ENCODE measurements at places on chromosomes 1 and 21.

DNA sequence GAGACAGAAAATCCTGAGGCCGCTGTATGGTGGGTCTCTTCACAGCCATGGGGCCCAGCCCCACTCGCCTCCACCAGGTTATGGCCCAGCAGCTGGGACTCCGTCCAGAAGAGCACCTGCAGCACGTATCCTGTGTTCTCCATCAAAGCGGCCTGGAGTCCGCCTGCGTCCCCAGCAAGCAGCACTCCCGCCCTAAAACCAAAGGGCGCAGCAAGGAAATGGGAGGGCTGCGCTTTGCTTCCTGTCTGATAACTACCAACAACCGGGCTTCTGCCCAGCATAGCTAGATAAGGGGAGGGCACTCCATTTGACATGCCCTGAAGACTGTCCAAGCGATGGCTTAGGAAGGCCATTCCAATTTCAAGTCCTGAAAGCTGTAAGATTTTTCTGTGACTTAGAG is 119.9 kb downstream of the KCNJ15 start:
- DNase-seq, result no peak

DNA sequence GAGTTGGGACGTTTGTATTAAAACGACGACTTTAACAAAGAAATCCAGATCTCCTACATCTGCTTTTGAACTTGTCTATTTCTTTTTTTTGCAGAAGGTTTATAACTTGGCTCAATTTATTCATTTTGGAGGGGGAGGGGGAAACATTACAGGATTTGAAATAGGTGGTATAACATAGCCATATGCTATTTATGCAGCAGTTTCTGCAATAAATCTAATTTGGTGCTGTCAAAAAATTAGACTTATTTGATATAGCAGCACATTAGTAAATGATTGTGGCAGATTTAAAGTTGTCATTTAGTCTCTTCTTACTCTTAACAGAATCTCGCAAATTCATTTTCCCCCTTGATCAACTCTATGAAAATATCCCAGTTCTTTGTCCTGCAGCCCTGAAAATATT is 138.2 kb downstream of the SDCCAG8 start:
- DNase-seq, result no peak

- no peak for DNase-seq
These were observed 4.9 kb downstream of the COL6A1 start for GRCh38 chr21:45986316-45987051.

DNA sequence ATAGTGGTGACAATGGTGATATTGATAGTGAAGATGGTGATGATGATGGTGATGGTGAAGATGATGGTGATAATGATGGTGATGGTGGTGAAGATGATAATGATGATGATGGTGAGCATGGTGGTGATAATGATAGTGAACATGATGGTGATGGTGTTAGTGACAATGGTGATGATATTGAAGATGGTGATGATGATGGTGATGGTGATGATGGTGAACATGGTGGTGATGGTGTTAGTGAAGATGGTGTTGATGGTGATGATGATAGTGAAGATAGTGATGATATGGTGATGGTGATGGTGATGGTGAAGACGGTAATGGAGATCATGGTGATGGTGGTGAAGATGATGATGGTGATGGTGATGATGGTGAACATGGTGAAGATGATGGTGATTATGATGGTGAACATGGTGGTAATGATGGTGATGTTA is 259.2 kb downstream of the MATN1 start:
- no peak for DNase-seq

- no peak for DNase-seq
These were observed 24.7 kb downstream of the PALMD start for GRCh38 chr1:99670583-99670982.

- no peak for DNase-seq
These were observed 161.2 kb downstream of the PSMG1 start for GRCh38 chr21:39022035-39022434.

DNA sequence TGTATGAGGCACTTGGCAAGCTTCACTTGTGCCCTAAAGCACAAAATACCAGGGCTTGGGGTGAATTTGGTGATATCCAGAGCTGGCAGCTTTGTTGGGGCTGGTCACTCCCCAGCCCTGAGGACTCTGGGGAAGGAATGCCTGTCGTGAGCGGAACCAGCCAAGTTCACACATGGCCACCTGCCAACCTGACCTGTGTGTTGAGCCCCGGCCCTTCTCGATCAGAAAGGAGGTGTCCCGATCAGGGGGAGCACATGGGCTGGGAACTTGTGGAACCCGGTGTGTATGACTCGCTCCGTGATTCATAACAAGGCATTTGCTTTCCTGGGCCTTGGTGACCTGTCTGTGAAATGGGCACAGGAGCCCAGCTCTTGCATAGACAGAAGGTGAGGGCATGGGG is 43.1 kb downstream of the AGPAT3 start:
- DNase-seq, result no peak

DNA sequence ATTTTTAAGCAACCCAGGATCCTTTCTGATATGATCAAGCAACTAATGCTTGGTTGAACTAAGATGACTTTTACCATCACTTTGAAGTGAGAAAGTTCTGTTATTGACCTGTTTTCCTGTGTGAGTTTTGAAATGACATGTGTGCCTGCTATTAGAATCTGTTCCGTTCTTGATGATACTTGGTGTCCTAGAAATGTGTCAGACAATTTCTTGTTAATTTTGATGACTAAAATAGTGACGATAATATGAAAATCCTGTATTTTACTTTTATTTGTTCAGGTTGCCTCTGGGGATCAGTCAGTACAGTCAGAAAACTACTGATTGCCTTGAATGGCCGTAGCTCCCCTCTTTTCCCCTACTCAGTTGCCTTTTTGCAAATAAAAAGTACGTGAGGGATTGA is 228.0 kb downstream of the RYR2 start:
- no peak for DNase-seq

DNA sequence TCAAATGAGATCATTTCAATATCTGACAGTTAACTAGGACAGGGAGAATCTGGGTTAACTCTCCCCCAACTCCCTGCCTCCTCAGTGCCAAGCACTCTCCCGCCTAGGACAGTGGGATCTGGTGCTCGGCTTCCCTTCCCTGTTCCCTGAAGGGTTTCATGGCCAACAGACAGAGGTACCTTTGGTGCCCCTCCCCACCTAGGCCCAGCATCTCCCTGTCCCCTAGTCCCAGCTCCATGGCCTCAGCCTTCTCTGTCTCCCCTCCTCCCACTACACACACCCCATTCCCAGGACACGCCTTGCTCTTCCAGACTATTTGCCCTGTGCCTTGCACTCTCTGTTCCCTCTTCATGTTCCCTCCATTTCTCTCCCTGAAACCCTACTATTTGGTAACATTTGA is 77.1 kb downstream of the CD247 start:
- DNase-seq, result no peak

DNA sequence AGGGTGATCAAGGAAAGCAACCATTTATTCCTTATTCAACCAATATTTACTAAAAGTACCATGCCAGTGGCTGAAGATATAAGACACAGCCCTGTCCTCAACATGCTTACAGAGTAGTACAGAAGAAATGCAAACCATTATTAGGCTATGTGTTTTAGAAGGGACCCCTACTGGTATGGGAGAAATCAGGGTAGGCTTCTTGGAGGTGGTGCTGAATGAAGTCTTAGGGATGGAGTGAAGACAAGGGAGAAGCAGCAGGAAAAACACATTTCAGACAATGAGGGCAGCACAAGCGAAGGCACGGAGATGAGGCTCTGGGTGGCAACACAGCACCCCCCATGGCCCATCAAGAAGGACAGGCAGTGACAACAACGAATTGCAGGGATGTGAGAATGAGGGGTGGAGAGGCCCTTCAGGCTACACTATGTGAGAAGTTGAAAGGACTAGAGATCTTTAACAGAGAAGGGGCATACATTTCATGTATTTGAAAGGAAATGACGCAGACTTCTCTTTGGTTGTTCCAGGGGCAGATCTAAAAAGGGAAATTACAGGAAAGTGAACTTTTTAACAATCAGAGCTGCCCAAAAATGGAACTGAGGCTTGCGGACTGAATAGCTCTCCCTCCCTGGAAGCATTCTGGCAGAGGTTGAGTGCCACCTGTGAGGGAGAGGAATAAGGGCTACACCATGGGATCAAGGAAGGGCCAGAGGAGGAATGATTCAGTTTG is 16.8 kb upstream of the CD58 start:
- DNase-seq, result no peak

DNA sequence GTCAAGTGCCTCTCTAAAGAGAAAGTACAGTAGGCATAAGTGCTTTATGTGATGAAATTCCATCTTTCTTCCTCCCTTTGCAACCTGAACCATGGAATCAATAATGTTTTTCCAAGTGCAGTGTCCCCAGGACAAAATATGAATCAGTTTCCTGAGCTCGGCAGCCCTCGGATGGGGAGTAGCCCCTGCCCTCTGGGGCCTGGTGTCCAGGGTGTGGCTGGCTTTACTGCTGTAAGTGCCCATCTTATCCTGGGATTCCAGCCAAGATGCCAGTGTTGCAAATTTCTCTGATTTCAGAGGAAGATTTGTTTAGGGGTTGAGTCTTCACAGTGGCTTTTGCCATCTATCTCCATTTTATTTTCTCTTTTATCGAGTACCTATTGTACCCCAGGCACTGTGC is 40.5 kb upstream of the SRP9 start:
- no peak for DNase-seq

GRCh38 chr1:21859669-21860179 is 47.7 kb downstream of the LDLRAD2 start:
- DNase-seq, result no peak

DNA sequence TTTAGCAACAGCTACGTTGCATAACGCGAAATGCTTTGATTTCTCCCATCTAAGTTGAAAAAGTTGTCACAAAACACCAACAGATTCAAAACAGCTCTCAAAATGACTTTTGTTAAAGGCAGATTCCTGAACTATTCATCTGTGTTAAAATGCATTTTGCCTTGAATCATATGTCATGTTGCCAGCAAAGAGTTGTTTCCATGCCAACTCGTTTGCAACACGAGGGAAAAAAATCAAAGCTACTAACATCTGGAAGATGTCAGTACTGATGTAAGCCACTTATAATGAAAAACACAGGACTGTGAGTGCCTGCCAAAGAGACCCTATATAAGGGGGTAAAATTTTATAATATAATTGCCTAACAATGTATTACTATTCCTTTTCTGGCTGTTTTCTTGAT is 182.7 kb upstream of the PTBP2 start:
- no peak for DNase-seq

DNA sequence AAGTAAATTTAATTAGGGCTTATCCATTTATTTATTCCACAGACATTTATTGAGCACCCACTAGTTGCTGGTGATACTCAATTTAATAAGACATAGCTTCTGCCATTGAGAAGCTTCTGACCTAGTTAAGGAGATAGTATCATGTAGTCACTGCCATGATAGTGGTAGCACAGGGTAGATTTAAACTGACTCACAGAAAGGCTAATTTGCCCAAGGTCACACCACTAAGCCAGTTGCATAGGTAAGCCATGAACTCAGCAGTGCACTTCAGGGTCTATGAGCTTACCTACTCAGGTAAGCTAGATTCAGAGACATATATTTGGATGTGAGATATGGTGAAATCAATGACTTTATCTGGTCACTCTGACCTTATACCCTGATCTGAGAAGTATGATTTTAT is 168.4 kb downstream of the TNFSF18 start:
- DNase-seq, result no peak

GRCh38 chr1:9275161-9275560 is 17.5 kb upstream of the SPSB1 start:
- no peak for DNase-seq

DNA sequence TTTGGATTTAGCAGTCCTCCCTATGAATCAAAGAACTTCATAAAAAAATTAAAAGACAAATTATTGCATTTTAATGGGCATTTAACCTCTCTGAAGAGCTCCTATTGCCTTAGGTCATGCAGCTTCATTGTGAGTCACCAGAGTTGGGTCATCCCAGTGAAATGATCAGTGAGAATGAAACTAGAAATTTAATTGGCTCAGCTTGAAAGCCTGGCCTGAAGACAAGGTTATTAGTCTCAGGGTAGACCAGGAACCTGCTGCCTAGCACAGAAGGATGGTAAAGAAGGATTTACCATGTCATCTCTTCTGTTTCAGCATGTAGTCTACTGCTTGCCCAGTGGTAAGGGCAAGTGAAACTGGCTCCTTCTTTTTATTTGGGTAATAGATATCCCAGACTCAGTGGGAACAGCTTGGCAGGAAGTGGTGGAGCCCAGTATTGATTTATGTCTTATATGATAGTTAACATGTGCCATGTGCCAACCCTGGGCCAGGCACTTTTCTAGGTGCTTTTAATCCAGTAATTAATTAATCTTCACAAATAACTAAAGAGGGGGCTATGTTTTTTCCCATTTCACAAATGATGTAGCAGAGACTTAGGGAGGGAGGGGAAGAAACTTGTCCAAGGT is 23.6 kb downstream of the LAMC2 start:
- no peak for DNase-seq

DNA sequence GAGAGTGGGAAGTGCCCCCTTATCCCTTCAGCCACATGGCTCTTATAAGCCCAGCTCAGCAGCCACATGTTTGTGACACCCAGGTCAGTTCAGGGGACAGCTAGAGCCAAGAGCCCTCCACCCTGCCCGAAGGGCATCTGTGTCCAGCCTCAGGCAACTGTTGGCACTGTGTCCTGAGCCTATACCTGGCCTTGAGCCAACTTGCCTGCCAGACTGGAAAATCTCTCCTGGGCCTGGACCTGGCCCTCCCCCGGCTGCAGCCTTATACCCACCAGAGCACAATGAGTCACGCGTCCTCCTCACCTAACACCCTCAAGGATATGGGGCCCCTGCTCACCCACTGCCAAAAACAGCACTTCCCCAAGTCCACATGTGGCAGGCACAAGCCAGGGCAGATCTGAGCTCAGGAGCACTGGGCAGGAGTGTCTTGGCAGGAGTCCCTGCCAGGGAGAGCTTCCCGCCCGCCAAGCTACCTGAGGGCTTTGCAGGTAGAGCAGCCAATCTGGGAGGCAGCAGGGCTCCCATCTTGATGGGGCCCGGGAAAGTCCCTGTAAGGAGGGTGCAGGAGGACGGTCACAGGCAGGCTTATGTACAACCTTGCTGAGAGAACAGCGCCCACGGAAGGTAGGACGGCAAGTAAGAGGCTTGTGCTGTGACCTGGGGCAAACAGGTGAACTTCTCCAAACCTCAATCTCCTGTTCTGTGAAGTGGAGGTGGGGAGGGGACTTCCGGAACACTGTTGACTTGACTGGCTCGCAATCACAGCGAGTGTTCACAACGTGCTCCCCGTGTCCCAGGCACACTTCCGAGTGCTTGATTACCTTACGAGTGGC is 19.8 kb upstream of the HSPG2 start:
- DNase-seq, result no peak

- DNase-seq, result no peak
These were observed 147.7 kb downstream of the NTPCR start for GRCh38 chr1:233097959-233098580.

DNA sequence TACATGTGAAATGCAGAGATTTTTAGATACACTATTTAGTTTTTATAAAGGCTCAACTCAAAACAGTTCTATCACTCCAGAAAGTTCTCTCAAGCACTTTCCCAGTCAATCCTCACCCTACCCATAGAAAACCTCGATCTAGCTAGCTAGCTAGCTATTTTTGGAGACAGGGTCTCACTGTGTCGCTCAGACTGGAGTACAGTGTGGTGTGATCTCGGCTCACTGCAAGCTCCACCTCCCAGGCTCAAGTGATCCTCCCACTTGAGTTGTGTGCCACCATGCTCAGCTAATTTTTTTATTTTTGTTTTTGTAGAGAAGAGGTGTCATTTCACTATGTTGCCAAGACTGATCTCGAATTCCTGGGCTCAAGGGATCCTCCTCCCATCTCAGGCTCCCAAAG is 236.9 kb downstream of the RERE start:
- no peak for DNase-seq

Data from GM19239 (cell line).